Occipital lobe (tissue), 3 donors: ENCODE measurements at places on chromosomes 7 and 10. TPM values are rescaled to one million over a fixed set of nuclear protein-coding genes. Genes with fewer than 3 reads are reported as not detected.

- no peak for DNase-seq
Measured at GRCh38 chr7:66380272-66380888, 175.2 kb downstream of the TPST1 start.

GRCh38 chr7:126818393-126819196 is 434.1 kb downstream of the GRM8 start:
- DNase-seq, result no peak

DNA sequence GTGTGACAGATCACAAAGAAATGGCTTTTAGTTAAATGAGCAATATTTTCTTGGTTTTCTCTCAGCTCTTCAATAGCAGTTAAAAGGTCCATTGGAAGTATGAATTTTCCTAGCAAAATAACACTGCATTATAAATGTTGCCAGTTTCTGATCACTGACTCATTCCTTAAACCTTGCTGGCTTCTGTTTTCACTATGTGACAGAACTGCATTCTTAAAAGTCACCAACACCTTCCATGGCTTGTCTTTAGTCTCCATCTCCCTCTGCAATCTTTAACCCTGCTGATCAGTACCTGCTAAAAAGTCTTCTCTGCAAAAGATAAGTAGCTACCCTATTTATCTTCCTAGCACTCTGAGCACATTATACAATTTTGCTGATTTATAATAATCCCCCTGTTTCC is 405.0 kb upstream of the LRRN3 start:
- DNase-seq, result no peak

GRCh38 chr10:128687408-128687807 is 561.2 kb upstream of the MKI67 start:
- no peak for DNase-seq

Gene RASA4B
- total RNA-seq, result 12.8 TPM

Gene LLCFC1
- total RNA-seq, result not detected

DNA sequence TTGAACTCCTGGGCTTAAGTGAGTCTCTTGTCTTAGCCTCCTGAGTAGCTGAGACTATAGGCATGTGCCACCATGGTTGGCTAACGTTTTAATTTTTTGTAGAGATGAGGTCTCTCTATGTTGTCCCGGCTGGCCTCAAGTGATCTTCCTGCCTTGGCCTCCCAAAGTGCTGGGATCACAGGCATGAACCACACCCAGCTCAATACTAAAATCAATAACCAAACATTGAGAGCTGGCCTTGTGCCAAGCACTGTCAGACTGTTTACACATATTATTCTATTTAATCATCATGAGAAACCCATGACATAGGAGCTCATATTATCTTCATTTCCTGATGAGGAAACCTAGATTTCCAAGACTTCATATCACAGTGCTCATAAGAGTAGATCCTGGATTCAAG is 251.2 kb downstream of the BAMBI start:
- DNase-seq, result no peak
